ENCODE measurements at places on chromosomes 2 and 18.

DNA sequence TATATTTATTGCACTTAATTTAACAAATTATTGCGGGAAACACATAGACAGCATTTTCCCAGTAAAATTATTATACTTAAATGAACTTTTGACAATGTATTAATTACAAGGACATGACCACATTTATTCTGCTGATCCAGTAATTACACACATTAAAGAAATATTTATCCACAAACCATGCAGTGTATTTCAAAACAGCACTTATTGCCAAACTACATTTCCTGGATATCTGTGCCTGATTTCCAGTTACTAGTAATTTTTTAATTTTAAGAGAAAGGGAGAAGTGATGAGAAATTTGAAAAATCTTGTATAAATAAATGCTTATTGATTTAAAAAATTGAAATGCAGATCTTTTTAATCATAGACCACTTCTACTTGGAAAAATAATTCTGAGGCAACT lies 1458.7 kb upstream of the ACVR2A start:
- no peak for DNase-seq

- no peak for DNase-seq
Measured at GRCh38 chr2:169131587-169132512, 62.5 kb downstream of the DHRS9 start.

- no peak for DNase-seq
Measured at GRCh38 chr2:974054-974453, 23.4 kb downstream of the SNTG2 start.

- no peak for DNase-seq
Measured at GRCh38 chr2:86301711-86302202, 35.7 kb downstream of the REEP1 start.

DNA sequence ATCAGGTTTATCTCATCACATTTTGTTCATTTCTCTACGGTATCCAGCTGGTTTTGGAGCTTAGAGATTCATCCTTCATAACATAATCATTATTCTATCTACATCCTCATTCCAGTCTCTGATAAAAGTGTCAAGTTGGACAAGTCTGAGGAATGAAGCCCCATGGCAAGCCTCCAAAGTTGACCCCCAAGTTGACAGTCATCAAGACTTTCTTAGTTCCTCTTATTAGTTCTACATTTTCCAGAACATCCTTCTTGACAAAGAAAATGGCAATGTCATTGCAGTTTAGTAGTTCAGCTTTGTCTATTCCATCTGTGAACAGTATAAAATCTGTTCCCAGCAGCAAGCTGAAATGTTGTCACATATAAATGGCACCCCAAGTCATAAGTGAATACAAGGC lies 4.5 kb upstream of the TMSB10 start:
- no peak for DNase-seq

All from stimulated activated CD8-positive, alpha-beta memory T cell treated with anti-CD3 and anti-CD28 coated beads, Interleukin-12 subunit alpha, Interleukin-12 subunit beta, amount 100 ng/mL, for 4 hours (primary cell).